ELF-1 (cell line): ENCODE measurements at places on chromosomes 11 and 22.

DNA sequence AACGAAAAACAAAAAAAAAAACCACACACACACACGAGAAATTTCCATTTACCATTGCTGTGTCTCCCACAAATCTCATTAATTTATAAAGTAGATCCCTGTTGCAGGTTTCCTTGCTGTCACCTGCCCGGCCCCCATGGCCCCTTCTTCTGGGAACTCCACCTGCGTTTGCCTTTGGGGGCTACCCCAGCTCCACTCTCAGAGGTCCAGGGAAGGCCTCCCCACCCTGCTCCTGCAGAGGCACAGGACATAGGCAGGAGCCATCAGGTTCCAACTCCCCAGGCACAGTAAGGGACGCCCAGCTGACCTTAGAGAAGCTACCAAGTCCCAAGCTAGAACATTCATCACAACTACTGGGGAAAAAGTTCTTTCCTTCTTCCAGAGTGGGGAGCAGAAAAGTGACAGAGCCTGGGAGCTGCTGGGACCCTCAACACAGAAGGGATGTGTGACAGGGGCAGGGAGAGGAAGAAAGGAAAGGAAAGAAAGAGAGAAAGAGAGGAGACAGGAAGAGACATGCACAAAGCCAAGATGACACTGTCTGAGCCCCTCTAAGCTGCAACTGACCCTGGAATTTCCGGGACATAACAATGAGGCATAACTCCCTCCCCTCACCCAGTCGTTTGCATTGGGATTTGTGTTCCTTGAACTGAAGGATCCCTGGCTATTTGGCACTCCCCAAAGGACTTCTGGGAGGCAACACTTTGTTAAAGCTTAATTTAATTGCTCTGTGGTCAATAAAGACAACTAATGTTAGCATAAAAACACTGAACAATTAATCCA is 175.7 kb downstream of the SHANK2 start:
- no peak for DNase-seq

DNA sequence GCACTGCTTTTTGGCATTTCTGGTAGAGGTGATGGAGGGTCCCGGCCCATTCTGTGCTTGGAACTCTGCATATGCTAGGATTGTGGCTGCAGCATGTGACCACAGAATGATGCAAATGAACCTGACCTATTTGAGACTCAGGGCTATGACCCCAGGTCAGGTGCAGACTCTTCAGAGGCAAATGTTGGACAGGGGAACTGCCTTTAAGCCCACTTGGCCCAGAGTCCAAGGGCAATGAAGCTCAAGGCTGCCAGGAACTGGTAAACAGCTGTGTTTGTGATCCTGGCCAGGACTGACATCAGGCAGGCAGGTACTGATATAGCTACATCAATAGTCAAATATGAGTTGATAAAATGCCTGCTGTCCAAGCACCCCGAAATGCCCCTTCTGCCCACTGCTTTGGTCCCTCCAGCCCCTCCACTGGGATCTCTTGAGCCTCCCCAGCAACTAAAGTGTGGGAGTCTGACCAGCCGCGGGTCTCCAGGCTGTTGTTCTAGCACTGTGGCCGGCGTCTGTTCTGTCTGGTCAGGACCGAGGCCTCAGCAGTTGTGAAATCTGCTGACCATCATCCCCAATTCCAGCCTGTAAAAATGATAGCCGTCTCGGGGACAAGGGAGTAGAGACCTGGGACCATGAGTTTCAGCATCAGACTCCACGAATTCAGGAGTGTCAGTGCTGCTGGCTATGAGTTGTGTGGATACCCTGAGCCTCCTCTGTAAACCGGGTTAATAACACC is 82.4 kb upstream of the EIF3D start:
- no peak for DNase-seq

GRCh38 chr22:28904211-28904896 is 21.0 kb downstream of the ZNRF3 start:
- DNase-seq: no peak

DNA sequence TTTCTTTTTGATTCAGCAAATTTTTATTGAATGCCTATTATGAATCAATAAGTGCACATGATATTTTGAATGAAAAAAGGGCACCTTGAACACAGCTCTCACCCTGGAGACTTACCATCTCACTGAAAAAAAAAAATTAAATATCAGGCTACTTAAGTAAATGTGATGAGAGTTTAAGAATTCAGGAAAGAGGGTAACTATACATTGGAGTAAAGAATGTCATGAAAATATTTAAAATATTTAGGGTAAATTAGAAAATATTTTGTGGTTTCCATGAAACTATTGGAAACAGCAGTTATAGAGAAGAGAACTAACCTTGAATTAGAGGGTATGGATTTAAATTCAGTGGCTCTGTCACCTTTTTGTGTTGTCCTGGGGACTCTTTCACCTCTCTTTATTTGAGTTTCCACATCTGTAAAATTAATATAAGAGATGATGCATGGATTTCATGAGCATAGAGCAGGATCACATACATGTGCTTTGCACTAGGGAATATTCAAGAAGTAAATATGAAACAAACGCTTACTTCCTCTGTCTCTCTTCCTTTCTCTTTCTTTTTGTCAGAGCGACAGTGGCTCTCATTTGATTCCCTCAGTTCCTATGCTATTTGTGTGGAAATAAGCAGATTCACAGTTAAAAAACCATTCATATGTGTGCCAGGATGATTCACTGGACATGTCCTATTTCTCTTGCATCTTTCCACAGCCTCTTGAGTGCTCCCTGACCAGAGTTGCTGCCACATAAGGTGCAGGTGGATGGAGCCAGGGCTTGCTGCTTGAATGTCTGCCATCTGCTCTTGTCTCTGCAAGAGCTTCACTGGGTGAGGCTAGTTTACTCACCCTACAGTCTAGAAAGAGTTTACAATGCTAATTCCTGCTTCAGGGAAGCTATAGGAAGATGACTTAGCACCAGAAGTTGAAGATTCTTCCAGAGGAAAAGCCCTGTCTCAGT is 533.1 kb downstream of the ETS1 start:
- DNase-seq: no peak

DNA sequence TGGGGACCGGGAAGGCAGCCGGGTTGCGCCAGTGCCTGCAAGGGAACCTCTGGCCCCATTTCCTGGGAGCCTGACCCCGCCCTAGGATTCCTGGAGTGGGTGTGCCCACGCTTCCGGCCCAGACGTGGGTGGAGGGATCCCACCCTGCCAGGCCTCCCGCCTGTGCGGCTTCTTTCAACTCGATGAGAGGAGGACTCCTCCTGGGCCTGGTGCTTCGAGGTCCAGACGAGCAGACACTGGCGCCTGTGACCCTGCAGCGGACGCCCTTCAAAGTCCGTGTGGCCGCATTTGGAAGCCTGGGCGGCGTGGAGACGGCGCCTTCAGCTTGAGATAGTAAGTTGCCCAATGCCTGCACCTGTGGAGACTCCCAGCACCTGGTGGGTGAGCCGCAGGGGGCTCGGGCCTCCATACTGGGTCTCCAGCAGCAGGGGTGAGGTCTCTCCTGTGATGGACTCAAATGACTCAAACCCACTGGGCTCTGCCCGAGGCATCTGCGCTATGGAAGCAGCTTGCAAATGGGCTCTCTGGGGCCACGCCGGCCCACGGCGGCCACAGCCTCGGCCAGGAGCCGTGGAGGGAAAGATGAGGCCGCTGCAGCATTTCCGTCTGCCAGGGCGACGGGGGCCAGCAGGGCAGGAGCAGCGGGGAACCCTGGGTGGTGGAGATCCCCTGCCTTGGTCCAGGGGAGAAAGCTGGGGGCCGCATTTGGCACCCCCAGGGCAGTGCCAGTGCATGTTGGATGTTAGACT is 64.3 kb upstream of the PPARA start:
- no peak for DNase-seq

DNA sequence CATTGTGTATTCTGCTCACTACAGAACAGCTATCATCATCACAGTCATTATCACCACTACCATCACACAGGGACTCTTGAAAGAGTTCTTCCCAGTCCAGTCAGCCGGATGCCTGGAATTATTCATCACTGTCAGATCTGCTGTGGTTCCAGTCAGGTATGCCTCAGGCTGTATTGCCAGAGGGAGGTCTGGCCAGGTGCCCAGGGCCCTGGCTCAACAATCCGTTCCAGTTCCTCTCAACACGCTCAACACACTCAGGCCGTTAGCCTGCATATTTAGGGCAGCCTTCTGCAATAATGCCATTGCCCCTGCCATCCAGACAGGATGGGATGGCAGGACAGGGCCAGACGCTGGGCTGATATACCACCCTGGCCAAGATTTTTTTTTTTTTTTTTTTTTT is 28.6 kb upstream of the RASL10A start:
- DNase-seq: peak; percentile 89

- DNase-seq: no peak
Observed at GRCh38 chr22:32999039-32999815, 59.0 kb downstream of the SYN3 start.

DNA sequence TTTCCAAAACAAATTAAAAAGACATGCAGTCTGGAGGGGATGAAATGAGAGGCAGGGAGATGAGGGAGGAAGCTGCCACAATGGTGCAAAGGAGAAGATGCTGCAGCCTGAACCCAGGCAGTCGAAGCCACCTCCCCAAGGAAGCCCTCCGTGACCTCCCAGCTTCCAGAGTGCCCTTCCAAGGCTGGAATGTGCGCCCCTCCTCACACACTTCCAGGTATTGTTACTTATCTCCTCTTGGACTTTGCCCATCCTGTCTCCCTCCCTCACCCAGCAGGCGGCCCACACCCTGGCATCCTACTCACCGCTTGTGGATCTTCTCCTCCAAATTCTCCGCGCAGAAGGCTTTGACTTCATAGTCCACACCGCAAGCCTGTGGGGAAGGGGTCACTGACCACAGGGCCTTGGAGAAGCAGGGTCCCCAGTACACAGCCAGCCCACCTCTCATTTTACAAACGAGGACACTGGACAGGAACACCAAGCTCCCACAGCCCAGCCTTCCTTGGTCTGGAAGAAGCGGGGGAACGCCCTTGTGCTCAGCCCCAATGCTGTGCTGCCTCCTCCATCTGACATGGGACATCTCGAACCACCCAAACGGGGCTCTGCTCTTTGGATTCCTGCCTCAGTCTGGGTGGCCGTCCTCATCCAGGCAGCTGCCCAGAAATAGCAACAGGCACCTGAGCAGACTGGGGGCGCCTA is 40.3 kb downstream of the TPBGL start:
- DNase-seq: no peak

DNA sequence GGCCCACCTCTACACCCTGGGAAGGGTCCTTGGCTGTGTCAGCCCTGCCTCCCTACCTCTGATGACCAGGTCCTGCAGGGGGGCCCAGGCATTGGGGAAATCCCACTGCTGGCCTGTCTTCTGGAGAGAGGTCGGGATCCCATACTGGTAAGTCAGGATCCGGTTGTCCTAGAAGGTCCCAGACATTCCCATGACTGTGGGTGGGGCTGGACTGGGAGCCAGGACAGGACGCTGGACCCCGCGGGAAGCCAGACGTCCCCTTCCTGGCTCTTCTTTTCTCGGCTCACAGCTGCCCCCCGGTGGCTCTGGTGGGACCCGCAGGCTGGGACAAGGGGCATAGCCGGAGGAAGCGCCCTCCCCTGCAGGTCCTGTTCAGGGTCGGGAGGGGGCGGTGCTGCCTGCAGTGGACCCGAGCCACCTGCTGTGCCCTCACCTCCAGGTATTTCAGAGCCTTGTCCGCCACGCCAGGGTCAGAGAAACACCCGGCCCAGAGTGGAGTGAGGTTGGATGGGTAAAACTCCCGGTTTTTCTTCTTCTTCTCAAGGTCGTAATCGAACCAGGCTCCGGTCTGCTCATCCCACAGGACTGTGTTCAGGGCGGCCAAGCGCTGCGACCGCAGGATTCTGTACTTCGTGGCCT is 20.0 kb downstream of the TREH start:
- peak; percentile 99 for DNase-seq

DNA sequence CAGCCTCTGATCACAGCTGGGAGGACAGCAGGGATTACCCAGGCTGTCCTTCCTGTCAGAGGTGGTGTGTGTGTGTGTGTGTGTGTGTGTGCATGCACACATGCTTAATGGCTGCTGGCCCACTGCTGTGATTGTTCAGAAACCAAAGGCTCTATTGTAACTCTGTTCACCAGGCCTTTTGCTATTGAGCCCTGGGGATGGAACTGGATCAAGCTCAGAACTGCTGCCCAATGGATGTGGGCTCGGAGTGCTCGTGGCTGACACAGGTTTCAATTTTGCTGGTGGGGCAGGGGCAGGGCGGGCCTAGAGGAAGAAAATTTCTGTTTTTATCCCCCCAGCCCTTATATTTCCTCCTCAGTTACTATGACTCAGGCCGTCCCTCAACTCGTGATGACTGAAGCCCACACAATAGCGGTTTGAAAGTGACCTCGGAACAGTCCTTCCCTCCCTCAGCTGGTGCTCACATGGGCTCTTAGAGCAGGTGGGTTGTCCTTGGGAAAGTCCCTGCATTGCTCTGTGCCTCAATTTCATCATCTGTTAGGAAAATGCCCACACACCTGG is 359.3 kb downstream of the TENM4 start:
- no peak for DNase-seq

DNA sequence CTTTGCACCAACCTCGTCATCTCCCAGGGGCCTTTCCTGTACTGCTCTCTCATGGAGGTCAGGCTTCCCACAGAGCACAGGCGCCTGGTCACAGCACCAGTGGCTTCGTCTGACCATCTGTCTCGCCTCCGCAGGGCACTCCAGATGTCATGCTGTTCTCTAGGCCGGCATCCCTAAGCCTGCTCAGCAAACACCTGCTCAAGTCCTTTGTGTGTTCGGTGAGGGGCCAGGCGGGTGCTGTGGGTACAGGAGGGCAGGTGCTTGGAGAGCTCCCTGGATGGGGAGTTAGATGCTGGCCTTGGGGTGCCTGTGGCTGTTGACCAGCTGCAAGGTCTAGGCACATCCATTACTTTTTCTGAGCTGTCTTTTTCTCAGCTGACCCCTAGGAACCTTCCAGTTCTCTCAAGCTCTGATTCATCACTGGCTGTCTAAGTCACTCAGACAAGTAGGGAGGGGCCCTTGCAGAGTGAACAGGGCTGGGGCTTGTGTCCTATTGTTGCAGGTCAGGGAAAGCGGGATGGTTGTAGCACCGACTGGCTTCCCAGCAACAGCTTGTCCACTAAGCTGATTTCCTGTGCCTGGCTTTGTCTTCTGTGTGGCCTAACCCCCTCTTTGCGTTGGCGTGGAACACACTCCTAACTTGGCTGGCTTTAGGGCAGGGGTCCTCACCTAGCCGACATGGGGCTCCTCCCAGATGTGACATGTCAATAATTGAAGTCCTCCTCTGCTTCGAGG is 9.2 kb downstream of the CLDN5 start:
- DNase-seq: no peak

GRCh38 chr11:2325123-2325522 is 23.3 kb downstream of the TSPAN32 start:
- DNase-seq: no peak

GRCh38 chr22:30435674-30436126 is 10.1 kb downstream of the MTFP1 start:
- no peak for DNase-seq
